ENCODE measurements at places on chromosomes 12 and 14. TPM values are rescaled to one million over a fixed set of nuclear protein-coding genes. Genes with fewer than 3 reads are reported as not detected.
A peak's percentile ranks its signal among the peaks of the same experiment; 100 is the strongest.

The KLHL33 gene
- polyA plus RNA-seq: 0.06 TPM

The TAS2R8 gene
- polyA plus RNA-seq: 0.06 TPM

The BRF1 gene
- polyA plus RNA-seq: 6.3 TPM

The CPNE6 gene
- polyA plus RNA-seq: not detected

The JAG2 gene
- polyA plus RNA-seq: 0.17 TPM

The VRTN gene
- not detected for polyA plus RNA-seq

The TOMM20L gene
- not detected for polyA plus RNA-seq

The RPGRIP1 gene
- not detected for polyA plus RNA-seq

GRCh38 chr12:75459755-75460154, 20.8 kb upstream of the GLIPR1 start:
- DNase-seq: no peak

DNA sequence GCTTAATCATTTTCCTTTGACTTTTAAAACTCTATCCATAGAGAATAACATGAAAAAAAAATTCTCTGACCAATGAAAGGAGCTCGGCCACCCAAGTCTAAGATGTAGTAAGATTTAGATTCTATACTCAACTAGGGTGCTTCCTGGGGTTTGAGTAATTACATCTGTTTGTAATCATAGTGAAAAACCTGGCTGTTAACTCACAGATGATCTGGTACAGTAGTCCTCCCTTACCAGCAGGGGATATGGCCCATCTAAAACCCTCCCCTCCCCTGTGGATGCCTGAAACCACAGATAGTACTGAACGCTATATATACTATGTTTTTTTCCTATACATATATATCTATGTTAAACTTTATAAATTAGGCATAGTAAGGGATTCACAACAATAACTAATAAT, 89.2 kb downstream of the DAAM1 start:
- no peak for DNase-seq

DNA sequence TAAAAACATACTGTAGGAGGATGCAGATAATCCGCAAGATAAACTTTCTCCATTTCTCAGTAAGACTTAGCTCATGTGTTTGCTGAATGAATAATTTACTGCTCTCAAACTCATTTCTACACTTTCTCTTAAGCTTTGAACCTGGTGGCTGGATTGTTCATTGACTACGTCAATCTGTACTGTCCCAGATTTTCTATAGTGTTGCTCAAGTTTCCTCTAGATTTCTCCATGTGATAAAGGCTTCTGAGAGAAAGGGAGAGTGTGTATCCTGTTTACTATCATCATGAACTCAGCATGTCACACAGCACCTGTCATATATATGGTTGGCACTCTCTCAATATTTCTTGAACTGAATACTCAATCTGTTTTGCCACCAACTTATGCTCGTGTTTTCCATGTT, 518.0 kb upstream of the TBX3 start:
- no peak for DNase-seq

DNA sequence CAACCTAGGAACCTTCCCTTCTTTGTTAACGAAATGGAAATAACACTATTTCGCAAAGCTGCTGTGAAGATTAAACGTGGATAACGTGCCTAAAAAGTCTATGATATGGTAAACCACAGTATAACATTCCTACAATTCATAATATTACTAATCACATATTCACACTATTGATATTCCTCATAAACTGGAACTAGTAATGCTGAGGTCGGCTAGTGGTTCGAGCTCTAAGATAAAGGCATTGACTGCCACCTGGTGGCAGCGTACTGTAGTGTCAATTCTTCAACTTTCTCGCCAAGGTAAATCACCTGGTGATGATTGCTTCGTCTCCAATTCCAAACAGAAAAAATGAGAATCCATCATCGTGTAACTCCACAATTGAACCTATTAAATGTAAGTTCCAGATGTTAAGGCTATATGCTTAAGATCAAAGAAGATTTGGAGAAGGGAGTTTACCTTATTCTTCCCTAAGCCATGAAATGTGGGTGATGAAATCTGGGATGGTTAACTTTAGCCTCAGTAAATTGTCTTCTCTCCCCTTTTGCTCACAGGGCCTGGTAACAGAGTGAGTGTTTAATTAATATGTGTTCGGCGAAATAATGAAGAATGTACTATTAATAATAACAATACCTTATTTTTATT, 197.5 kb upstream of the TMEM132C start:
- DNase-seq: no peak

DNA sequence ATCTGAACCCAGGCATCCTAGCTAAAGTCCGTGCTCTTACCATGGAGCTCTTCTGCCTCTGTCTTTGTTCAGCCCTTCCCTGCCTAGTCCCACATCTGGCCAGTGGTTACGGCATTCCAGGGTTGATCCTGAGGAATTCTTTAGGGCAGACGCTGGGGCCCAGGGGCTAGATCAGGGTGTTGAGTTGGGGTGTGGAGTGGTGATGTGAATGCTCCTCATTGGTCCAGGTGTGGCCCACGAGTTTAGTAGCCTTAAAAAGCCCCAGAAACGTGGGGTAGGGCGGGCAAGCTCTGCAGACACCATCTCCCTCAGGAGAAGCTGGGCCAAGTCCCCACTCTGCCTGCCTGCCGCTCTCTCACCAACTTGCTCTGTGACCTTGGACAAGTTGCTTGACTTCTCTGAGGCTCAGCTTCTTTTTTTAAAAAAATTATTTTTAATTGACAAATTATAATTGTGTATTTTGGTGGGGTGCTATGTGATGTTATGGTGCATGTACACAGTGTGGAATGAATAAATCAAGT, 9.0 kb upstream of the SERPINA6 start:
- no peak for DNase-seq

- DNase-seq: no peak
Measured at GRCh38 chr14:90703841-90704737, 112.1 kb downstream of the TTC7B start.

DNA sequence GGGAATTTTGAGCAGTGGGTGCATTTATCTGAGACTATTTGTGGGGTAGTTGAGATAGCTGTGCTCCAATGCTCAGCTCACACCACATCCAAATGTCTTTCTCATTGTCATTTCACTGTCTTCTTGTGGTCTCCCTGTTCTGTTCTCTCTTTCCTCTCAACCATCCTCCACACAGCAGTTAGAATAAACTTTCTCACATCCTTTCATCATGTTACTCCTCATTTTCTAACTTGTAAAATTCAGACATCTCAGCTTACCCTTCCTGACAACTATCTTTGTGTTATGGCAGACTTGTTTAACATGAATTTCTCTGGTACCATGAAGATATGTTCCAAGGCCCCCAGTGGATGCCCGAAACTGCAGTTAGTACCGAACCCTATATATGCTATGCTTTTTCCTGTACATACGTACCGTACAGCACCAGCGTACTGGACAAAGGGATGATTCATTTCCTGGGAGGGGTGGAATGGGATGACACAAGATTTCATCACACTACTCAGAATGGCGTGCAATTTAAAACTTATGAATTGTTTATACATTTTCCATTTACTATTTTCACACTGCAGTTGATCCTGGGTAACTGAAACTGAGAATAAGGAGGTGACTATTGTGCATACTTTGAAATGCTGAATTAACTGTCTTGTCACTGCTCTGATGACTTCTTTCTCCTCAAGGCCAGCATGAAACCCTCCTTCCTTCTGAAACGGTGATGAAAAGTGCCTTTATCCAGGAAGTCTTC, 177.1 kb upstream of the SLC38A2 start:
- DNase-seq: peak; percentile 84

DNA sequence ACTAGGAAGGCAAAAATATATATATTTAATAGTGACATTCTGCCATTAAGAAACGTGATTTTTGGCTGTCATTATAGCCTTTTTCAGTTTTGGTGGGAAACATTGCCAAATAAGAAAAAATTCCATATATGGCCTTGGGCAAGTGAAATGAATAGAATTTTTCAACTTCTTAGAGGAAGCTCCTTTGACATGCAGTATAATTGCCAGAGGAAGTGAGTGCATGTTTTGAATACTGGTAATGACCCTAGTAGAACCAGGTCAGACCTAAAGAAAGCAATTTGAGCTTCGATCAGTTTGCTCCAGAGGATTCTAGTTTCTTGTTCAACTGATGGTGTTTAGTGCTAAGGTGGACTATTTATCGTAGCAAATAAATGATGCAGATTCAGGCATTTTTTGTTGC, 26.2 kb upstream of the TRIM9 start:
- DNase-seq: no peak

- no peak for DNase-seq
Measured at GRCh38 chr12:123634142-123634561, 523 bp downstream of the GTF2H3 start.

DNA sequence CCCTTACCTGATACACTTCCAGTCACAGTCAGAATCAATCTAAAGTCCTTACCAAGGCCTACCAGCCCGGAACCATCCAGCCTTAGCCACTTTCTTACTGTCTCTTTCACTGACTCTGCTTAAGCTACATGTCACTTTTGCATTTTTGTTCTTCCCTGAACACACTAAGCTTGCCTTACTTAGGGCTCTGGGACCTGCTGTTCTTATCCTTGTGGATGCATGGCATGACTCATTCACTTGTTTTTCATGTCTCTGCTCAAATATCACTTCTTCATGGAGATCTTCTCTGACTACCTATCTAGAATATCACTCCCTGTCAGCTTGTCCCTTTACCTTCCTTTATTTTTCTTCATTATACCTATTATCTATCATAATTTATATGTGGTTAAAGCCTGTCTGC, 65.6 kb upstream of the ZDHHC17 start:
- no peak for DNase-seq

DNA sequence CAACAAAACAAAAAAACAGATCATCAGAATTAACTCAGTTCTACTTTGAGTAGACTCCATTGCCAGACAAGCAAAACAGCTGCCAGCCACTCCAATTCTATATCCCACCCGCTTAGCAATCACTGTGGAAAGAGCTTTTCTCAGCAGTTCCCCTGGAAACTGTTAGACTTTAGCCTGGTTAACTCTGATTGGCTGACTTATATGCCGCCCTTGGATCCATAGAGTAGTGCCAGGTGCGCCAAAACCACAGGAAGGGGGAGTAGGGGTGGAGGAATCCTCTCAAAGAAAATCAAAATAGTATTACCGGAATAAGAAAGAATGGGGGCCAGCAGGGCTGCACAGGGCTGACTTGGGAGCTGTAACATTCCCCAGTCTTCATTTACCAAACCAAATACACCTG, 5.4 kb upstream of the EML5 start:
- no peak for DNase-seq

DNA sequence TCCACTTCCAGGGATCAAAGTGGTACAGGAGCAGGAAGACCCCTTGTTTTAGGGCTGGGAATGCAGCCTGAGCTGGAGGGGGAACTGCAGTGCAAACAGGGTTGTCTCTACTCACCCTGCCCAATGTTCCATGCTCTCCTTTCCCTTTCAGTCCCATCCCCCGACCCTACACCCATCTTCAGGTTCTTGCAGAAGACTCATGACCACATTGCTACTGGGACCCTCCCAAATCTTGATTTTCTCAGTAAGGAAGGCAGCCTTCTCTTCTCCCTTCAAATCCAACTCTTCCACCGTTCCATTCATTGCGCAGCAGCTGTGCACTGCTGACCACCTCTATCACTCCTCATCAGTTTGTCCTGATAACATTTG, 1.9 kb downstream of the SERPINA11 start:
- no peak for DNase-seq

- DNase-seq: no peak
Measured at GRCh38 chr12:107590814-107591375, 94.7 kb upstream of the PWP1 start.

DNA sequence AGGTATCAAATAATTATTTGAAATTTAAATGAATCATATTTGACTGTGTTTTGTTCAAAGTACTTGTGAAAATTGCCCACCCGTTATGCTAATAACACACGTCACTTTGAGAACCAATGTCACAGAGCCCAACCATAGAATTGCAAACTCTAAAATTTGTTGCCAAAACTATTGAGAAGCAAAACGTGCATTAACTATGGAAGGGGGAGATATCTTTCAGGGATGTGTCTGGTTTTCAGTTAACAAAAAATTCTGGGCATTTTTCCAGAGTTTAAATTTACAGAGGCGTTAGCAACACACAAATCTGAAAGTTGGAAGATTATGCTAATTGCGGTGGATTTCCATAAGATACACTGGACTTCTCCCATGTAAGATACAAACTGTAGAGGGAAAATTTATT, 371.8 kb upstream of the E2F7 start:
- no peak for DNase-seq

Data from AG04450 (cell line).